ENCODE measurements at places on chromosomes 4 and X.

GRCh38 chrX:119880552-119881437, 9.2 kb downstream of the NDUFA1 start:
- DNase-seq, result peak; percentile 28

GRCh38 chr4:144787365-144788258, 141.7 kb downstream of the HHIP start:
- no peak for DNase-seq

DNA sequence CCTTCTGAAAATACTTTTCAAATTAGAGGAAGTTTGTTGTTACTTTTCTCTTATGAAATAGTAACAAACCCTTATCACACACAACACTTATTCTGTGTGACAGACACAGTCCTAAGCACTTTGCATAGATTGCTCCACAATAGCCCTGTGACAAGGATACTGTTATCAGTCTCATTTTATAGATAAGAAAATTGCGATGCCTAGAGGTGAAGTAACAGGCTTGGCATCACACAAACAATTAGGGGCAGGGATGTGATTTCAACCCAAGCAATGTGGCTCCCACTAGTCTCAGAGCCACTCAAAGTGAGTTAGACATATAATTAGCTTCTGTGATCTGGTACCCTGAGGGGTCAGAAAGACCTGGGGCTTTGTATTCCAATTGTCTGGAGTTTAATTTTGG, 339.9 kb downstream of the FBXO8 start:
- no peak for DNase-seq

DNA sequence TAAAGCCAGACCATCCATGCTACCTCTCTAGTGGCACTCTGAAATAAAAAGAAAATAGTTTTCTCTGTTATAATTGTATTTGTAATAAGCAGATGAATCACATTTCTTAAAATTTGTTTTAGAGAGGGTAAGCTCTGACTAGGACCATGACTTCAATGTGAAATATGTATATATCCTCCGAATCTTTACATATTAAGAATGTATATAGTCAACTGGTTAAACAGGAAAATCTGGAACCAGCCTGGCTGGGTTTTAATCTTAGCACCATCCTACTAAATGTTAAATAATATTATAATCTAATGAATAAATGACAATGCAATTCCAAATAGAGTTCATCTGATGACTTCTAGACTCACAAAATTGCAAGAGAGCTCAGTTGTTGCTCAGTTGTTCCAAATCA, 1.5 kb downstream of the FGB start:
- no peak for DNase-seq

GRCh38 chr4:85676050-85676425, 201.1 kb downstream of the ARHGAP24 start:
- no peak for DNase-seq

- DNase-seq, result no peak
These were observed 120.5 kb downstream of the MAGEC2 start for GRCh38 chrX:142084611-142085010.

- DNase-seq, result peak; percentile 48
These were observed 71.3 kb downstream of the HTRA3 start for GRCh38 chr4:8340781-8341241.

DNA sequence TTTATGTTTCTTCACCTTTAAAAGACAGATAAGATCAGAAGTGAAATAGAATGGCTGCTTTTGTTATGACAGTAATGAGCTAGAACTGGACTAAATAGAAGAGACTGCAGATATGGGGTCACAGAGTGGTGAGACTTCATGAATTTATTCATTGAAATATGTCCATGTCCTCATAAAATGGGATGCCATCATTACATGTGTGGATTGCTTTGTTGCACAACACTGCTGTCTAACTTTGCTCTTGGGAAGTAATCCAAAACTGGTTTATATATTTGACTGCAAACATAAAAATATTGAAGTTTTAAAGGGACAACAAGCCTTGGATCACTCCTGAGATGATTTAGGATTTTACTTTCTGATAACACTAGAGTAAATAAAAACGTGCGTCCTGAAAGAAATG, 209.2 kb upstream of the FAT4 start:
- DNase-seq, result no peak

- DNase-seq, result no peak
These were observed 129.7 kb upstream of the USP38 start for GRCh38 chr4:143054971-143055370.

GRCh38 chr4:38667085-38667893, 3.3 kb downstream of the KLF3 start:
- peak; percentile 97 for DNase-seq

Measured in large intestine (tissue), 12 donors.